Sigmoid colon (tissue), 7 donors: ENCODE measurements at places on chromosomes 5 and 9. TPM values are rescaled to one million over a fixed set of nuclear protein-coding genes. Genes with fewer than 3 reads are reported as not detected.

Gene BASP1
- polyA plus RNA-seq, result 7.4 TPM

Gene CDKN2B-AS1
- 31.1 TPM for polyA plus RNA-seq

DNA sequence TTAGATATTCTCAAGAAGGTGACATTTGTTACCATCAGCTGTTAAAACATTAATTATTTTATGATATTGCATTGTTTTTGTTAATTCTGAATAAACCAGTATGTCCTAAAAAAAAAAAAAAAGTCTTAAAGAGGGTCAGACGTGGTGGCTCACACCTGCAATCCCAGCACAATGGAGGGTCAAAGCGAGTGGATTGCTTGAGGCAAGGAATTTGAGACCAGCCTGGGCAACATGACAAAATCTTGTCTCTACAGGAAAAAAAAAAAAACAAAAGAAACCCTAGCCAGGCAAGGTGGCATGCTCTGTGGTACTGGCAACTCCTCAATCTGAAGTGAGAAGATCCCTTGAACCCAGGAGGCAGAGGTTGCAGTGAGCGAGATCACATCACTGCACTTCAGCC is 46.8 kb downstream of the CYLC2 start:
- DNase-seq, result no peak

DNA sequence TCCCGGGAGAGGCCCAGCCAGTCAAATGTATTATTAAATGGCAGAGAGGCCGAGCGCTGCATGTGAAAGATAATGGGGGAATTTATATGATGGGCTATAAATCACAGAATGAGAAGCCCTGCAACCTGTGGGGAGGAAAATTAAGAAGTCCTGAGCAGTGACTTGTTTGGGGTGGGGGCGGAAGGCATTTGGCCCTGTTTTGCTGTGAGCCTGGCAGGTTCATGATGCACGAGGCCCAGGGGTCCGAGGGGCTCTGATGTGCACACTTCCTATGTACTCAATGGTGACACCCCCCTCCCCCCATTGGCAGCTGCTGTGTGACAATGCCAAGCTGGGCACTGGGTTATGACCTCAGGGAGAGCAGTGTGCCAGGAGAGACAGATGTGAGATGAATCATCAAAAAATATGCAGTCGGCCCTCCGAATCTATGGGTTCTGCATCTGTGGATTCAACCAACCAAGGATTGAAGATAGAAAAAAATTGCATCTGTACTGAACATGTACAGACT is 13.7 kb upstream of the DAB2IP start:
- no peak for DNase-seq

DNA sequence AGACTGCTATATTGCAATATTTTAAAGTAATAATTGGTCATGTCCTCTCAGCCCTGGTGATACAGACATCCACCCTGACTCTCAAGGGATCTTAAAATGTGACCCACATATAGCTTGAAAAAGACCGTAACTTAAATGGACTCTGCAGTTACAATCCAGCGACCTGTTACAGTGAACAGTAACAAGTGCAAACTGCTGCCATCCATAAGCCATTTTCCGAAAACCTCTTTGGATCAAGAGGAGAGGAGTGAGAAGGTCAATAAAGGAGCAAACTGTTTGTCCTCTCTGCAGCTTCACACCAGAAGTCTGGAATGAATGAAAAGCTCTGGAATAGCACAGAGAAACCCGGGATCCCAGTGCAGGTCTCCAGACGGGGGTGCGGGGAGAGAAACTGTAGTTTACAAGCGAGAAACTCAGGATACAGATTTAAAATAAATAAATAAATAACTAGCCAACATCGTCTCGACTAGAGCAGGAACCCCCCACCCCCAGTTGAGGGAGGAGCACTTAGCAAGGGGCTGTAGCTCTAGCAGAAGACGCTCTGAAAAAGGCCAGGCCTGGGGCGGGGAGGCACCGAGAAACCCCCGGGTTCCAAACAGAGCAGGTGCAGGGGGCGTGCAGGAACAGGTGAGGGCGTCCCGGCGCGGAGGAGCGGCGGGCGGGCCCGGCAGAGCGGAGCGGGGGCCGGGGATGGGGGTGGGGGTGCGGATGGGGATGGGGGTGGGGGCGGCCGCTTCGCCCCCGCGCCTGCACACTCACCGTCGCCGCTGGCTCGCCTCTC is 572 bp downstream of the ZDHHC21 start:
- DNase-seq, result no peak

DNA sequence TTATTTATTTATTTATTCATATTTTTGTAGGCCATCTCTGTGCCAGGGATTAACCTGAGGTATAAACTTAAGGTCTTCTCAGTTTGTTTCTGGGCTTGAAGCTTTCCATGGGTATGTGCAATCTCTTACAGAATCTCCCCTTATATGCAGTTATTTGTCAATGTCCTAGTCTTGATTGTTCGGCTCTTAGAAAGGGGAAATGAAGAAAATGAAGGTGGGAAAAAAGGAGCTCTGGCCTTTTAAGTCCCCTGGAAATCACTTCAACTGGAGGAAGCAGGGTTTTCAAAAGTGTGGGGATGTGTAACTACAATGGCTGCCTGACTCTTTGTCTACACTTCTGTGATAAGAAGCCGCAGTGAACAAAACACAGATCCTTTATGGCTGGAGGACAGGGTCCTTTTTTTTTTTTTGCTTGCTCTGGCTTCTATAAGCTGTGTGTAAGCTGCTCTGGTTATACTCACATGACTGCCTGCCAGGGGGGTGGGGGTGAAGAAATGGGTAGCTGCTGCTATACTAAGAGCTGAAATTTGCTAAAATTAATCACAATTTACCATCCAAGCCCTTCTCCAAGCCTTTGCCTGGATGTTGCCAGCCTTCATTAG is 33.7 kb downstream of the CENPP start:
- DNase-seq, result no peak

DNA sequence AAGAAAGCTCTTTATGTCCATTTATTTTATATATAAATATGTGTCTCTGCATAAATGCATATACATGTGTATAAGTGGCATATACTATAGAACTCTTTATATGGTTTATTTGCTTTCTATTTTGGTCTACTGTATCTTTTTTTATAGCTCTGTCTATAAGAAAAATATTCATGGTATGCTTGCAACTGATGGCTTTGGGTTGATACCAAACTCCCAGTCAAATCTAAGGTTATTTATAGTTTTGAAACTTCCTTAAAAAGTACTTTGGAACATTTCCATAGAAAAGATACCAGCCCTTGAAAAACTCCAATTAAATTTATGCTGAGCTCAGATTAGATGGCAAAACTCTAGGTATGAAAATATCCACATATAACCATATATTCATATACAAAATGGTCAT is 120.0 kb upstream of the KLF9 start:
- no peak for DNase-seq

DNA sequence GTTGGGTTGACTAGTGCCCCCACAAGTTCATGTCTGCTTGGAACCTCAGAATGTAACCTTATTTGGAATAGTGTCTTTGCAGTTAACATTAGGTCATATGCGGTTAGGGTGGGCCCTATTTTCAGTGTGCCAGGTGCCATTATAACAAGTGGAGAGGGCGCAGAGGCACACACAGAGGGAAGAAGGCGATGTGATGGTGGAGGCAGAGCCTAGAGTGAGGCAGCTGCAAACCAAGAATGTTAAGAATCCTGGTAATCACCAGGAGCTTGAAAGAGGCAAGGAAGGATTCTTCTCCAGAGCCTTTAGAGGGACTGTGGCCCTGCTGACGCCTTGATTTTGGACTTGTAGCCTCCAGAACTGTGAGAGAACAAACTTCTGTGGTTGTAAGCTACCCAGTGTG is 10.9 kb downstream of the GPR107 start:
- DNase-seq, result no peak

GRCh38 chr5:163789870-163790269 is 284.5 kb downstream of the MAT2B start:
- no peak for DNase-seq

GRCh38 chr9:112772551-112772950 is 22.0 kb downstream of the SNX30 start:
- DNase-seq, result no peak

GRCh38 chr5:57650360-57651069 is 167.9 kb upstream of the ACTBL2 start:
- DNase-seq, result no peak
